ENCODE measurements at places on chromosomes 13 and 19. TPM values are rescaled to one million over a fixed set of nuclear protein-coding genes. Genes with fewer than 3 reads are reported as not detected.

DNA sequence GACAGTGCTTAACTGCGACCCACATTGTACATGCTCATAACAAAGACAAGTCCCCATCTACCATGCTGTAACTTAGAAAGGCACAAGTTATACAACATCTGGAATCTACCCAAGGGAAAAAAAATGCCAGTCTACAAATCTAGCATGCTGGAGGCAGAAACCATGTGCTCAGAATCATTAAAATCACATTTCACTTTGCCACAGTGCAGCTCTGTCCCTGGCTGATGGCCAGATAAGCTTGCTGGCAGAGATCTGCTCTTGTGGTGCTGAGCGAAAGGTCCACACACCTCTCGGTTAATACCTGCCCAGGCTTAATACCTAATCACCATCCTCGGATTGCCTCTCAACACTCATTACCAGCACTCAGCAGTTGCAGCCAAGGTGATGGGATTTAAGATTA, 74.1 kb upstream of the UQCRFS1 start:
- no peak for DNase-seq

DNA sequence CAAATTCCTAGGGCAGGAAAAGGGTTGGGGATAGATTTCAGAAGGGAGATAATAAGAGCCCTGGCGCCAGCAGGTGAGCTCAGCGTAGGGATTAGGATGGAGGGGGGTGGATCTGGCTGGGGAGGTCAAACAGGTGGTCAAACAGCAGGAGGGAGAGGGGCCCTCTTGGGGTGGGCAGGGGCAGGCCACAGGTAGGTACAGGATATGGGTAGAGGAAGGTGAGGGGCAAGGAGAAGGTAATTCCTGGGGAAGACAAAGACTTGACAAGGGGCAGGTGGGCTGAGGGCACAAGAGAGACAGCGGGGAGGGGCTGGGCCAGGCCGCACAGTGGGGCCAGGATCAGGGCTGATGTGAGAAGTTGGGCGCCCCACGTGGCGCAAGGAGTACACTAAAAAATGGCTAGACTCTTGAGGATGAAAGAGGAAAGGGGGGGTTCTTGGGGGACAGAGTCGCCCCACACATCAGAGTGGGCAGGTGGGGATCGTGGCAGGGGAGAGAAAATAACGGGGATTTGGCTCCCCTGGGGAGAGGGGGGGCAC, 713 bp downstream of the KRI1 start:
- DNase-seq, result peak; percentile 77

The IGLON5 gene
- 0.18 TPM for total RNA-seq

GRCh38 chr13:99565478-99566124, 64.3 kb downstream of the TM9SF2 start:
- no peak for DNase-seq

- no peak for DNase-seq
Measured at GRCh38 chr13:86541461-86541860, 742.2 kb upstream of the SLITRK6 start.

DNA sequence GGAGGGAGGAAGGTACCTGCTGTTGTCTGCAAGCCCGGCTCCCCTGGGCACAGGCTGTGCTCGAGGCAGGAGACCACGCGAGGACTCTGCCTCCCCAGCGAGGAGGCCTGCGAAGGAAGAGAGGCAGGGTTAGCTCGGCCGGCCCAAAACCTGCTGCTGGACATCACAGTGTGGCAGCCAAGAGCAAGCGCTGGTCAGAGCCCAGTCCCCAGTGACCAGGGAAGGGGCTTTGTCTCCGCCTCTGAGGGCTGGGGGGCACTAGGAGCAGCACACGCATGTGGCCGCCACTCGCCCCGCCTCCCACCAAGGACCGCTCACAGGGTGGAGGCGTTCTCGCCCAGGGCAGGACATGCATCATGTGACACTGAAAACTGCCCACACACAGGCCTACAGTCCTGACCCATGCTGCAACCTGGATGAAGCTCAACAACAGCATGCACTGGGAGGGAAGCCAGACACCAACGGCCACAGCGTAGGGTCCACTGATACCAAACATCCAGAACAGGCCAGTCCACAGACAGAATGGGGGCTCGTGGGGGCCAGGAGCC, 8.5 kb downstream of the MIER2 start:
- DNase-seq, result no peak

DNA sequence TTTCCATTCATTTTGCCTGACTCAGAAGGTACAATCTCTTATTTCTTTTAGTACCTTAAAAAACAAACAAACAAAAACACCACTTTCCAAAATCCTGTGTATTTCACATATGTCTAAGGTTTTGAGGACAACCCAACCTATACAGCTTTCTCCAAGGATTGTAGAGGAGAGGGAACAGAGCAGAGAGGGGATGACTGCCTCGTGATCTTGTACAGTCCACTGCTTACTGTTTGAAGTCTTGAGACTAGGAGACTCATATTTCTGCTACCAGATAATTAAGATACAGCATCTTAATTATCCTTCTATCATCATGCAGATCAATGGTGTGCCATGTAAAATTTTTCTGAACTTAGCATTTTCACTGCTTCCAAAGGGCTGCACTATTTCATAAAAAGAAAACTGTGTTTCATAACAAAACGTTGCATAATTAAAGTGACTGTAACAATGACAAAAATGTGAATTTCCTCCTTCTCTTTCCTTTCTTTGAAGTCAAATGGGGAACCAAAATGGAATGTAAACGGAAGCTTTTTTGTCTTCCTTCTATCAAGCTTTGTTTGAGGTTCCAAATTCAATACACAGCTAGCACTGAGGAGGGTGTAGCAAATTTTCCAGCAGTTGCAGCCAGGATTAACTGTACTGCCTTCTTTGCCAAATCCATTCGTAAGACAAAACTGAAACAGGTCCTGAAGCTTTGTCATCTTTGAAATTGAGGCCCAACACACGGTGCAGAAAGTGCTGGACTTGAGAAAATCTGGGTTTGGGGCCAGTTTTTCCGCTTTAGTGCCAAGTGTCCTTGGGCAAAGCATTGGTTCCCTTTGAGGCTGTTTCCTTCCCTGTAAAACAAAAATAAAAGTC, 34.9 kb upstream of the RCBTB2 start:
- DNase-seq, result no peak

The ZNF442 gene
- 1.1 TPM for total RNA-seq

The GPALPP1 gene
- total RNA-seq, result 40.5 TPM

DNA sequence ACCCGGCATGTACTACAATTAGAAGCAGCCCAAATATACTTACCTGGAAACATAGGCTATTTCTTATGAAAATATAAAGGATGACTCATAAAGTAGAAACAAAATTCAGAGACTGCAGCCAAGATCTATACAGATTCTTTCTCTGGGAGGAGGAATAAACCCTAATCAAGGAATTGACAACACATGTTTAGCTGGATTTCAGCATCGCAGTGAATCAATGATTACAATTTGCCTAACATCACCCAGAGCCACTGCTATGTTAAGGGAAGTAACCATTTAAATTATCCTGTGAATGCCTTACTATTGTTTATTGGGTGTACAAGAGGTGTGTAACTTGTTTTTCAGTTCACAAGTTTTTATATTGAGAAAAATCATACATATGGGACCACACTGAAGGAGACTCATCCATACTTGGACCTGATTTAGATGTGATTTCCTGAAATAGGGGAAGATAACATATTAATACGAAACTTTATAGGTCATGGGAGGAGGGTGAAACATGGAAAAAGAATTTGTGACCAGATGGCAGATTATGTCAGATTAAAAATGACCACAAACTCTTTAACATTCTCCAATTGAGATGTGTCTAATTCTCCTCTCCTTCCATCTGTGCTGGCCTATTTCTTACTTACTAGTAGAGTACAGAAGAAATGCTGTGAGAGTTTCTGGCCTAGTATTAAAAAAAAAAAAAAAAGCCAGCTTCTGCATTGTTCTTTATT, 1168.4 kb downstream of the SLITRK1 start:
- no peak for DNase-seq

The ZNF177 gene
- total RNA-seq, result 1.0 TPM

The SHISA7 gene
- not detected for total RNA-seq

DNA sequence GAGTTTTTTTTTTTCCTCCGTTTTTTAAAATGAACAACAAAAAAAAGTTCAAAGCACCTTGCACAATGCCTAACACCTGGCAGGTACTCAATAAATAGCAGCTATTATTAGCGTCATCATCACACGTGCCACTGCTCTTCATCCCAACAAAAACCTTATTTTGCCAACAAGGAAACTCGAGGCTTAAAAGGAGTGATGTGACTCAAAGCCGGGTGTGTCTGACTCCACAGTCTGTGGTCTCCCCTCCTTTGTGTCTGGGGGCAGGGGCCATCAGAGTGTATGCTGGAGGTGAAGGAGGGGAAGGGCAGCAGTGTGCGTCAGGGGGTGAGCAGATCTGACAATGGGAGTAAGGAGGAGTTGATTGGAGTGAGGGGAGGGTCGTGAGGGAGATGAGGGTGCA, 34.1 kb upstream of the POU2F2 start:
- DNase-seq, result no peak

The PRR20D gene
- not detected for total RNA-seq

The OR4F17 gene
- total RNA-seq, result not detected

DNA sequence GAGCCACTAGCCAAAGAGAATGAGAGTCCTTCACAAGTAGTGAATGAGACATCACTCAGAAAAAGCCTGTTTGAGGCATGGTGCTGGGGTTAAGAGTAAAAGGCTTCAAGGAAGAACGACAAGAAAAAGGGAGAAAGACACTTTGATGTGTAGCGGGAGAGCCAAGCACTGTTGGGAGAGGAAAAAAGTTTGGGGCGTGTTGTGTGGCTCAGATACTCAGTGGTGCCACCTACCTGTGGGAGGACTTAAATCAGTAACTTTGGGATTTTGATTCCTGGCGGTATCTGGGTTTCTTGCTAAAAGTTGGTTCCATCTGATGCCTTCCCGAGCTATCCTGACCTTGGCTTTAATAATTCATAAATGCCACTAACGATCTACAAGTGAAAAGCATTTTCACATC, 12.3 kb downstream of the ELSPBP1 start:
- DNase-seq, result peak; percentile 30

DNA sequence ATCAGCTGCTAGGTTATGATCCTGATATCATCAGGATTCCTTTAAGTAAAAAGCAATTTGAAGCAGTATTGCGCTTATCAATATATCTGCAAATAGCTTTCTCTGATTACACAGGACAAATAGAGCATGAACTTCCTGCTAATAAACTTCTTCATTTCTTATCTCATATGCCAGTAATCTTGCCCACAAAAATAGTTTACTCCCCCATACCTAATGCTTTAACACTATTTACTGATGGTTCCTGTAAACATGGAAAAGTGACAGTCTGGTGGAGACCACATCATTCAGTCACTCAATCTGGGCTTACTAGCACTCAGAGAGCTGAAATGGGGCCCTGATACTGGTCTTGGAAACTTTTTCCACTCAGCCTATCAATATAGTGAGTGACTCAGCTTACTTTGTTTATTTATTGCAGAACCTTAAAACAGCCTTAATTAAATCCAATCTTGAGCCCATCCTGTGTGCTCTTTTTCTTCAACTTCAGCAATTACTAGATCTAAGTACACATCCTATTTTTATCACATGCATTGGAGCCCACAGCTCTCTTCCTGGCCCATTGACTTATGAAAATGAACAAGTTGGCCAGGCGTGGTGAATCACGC, 1464.3 kb downstream of the UQCRFS1 start:
- no peak for DNase-seq

DNA sequence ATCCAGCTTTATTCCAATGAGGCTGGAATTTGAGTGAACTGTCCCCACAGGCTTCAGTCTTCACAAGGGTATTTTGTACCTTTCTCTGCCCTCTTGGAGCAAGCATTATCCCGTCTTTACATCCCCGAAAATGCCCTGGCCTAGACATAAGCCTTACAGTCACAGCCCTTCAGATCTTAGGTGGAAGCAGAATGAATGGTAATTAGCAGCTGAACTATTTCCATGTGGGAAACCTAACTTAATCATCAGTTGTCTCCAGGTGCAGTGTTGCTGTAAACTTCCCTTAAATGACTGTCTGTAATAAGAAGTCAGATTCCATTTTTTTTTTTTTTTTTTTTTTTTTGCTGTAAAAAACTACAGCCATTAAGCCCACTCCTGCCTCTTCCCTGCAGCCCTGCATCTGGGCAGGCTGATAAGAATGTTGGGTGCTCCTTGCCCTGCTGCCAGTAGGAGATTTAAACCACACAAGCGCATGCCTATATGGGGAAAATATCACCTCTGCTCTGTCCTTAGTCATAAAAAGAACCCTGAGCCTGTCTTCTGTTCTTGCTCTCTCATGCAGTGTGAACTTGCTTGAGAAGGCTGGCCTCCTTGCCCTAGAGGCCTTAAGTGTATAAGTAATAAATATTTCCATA, 426.8 kb upstream of the SLITRK5 start:
- no peak for DNase-seq

- DNase-seq, result peak; percentile 11
Measured at GRCh38 chr13:107203146-107203847, 635.4 kb upstream of the ARGLU1 start.
